ENCODE measurements at places on chromosomes 7 and 10.

DNA sequence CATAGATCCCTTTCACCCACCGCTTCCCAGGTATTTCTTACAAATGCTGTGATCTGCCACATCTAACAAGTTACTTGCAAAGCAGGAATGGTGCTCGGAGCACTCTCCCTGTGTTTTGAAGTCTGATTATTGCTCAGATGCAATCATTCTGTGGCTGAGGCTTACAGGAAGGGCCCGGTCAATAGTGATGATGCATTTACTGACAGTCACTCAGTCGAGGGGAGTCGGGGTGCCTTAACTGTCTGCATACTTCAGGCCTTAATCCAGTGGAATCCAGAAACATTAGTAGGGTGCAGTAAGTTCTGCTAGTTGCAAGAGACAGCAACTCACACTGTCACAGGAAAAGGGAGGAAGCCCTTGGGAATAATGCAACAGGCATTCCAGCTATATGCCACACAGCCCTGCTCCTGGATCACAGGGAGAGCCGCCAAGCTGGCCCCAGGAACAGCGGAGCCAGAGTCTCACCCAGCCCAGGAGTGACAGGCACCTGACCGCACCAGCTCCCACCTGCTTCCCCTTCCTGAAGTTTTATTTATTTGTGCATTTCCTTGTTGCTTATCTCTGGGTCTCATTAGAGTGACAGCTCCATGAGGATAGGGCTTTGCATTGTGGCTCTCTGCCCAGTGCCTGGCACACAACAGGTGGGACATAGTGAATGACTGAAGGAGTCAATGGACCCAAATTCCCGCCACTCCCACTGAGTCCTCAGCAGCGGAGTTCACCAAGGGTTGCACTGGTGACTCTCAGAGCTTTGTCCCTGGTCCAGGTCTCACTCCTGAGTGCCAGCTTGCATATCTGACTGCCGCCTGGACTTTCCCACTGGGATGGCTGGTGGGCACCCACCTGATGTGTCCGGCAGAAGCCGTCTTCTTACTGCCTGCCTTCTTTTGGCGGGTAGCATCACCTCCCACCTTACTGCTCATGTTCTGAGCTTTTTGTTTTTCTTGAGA, 212.5 kb upstream of the SH2B2 start:
- no peak for DNase-seq

DNA sequence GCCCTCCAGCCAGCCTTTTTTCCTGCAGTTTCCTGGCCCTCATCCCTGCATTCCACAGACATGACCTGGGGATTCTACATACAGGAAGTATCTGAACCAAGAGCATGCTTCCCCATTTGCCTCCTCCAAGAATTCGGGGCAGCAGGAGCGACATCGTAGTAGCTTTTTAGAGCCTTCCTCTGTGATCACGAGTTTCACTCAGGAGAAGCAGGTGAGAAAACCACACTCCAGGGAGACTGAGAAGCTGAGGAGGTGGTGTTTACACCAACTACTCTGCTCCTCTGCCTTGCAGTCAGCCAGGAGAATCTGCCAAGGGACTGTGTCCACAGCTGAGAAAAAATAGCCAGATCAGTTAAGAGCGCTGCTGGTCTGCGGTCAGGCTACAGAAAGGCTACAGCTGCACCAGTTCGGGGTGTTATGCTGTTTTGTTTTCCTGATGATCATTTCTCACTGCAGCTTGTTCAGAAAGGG, 54.1 kb downstream of the HSPA12A start:
- no peak for DNase-seq

GRCh38 chr7:28988810-28989209, 30.7 kb upstream of the TRIL start:
- peak; percentile 86 for DNase-seq

- DNase-seq: no peak
These were observed 45.7 kb upstream of the PTPRN2 start for GRCh38 chr7:158633055-158633956.

- no peak for DNase-seq
These were observed 11.0 kb upstream of the IMPDH1 start for GRCh38 chr7:128420773-128421172.

DNA sequence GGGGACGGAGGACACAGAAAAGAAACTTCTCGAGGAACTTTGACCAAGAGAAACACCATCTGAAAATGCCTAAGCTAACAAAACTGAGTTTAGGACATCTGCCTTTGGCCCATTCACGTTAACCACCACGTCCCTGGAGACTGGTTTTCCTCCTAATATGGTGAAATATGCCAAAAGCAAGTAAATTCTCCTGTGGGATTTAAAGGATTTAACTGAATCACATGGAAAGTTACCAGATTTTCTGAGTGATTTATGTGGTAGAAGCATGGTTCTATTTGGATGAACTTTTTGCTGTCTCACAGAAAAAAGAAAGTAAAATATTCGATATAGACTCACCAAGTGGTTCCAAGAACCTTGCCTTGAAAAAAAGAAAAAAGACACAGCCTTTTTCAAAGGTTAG, 30.4 kb upstream of the BMPER start:
- DNase-seq: no peak

All from lower leg skin (tissue), 4 donors.